Subcutaneous preadipocyte (primary cell): ENCODE measurements at places on chromosomes 1 and 21. TPM values are rescaled to one million over a fixed set of nuclear protein-coding genes. Genes with fewer than 3 reads are reported as not detected.

NEK2 gene
- total RNA-seq, result 18.4 and 24.4 TPM in 2 replicates

ANKRD65 gene
- 0.73 and 0.78 TPM in 2 replicates for total RNA-seq

OPRD1 gene
- total RNA-seq, result not detected in 2 replicates

OR6N1 gene
- total RNA-seq, result not detected in 2 replicates

GLUL gene
- 391 and 545 TPM in 2 replicates for total RNA-seq

MATN1 gene
- total RNA-seq, result 0.37 TPM in 1 of 2 replicates, not detected in the other

RNU1-3 gene
- total RNA-seq, result under 0.01 TPM in 2 replicates

LCE3D gene
- total RNA-seq, result not detected in 2 replicates

FCAMR gene
- total RNA-seq, result not detected in 2 replicates

TMEM200B gene
- total RNA-seq, result 9.9 and 11.5 TPM in 2 replicates

RUNX3 gene
- not detected in 2 replicates for total RNA-seq

RSPH1 gene
- total RNA-seq, result not detected in 2 replicates

MTARC1 gene
- 0.37 and 0.39 TPM in 2 replicates for total RNA-seq

PRKACB gene
- total RNA-seq, result 11.4 and 16.2 TPM in 2 replicates

ASPM gene
- 39.3 and 62.4 TPM in 2 replicates for total RNA-seq

C8B gene
- not detected in 2 replicates for total RNA-seq

SAMSN1 gene
- total RNA-seq, result not detected in 2 replicates
